ENCODE measurements at places on chromosomes 6 and 20.

DNA sequence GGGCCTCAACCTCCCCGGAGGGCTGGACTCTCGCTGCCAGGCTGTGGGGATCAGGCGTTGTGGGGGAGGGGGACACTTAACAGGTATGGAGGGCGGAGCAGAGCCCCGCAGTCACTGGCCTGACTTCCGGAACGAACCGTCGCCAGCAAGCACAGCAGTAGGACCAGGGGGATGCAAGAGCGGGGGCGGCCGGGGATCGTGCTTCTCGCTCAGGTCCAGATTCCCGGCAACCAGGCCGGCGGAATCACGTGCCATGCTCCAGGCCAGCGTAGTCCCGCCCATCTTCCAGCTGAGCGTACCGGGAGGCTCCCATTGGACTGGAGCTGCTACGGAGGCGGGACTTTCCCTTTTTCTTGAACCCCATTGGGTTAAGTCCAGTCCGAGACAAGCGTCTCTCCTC is 10.0 kb upstream of the POU5F1 start:
- no peak for DNase-seq

DNA sequence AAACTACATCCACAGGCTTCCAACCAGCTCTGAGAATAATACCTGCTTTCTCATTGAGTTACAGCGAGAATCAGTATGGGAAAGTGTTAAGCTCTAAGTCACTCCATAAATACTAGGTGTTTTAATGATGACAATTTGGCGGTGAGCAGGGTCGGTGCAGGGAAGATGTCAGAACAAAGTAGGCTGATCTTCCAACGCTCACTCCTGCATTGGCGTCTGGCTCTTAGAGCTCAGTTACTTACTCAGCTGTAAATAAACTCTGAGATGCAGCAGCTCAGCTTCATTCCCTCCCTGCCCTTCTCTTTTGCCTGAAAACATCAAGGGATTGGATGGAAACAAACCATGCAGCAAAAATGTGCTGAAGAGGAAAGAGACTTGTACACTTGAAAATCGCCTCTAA is 102.5 kb upstream of the SPACA1 start:
- DNase-seq = no peak

DNA sequence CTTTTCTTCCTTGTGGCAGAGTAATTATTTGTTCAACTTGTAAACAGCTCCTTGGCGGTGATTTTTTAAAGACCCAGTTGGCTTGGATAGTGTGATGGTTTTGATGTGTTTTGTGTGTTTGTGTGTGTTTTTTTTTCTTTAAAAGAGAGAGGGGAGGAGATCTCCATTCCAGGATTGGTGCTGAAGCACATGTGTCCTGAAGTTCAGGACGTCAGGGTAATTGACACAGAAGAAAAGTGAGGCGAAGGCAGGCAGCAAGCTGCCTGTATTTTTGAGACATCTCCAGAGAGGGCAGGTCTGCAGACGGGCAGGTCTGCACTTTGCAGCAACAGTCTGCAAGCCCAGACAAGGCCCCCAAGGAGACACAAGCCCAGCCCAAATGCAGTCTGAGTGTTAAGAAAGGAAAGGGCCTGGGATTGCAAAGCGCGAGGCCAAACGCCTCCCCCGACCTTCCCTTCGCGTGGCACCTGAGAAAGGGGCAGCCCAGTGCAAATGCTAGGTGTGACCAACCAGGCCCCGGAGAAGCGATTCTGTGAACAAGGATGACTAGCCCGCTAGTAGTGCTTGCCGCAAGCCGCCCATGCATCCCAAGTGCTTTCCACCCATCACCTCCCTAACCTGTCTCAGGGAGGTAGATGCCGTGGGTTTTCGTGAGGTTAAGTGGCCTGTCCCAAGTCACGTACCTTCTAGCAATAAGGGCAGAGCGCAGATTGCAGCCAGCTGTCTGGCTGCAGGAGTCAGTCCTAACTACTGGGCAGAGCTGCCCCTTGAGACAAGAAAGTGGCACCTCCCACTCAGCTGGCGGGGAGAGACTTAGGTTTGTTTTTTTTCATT is 230.5 kb downstream of the ZMYND8 start:
- no peak for DNase-seq

- no peak for DNase-seq
Measured at GRCh38 chr6:110359556-110359955, 1.4 kb upstream of the METTL24 start.

GRCh38 chr20:38129893-38130609 is 35.0 kb downstream of the TGM2 start:
- DNase-seq = no peak

- DNase-seq = no peak
Measured at GRCh38 chr6:40900791-40901190, 138.2 kb downstream of the UNC5CL start.

DNA sequence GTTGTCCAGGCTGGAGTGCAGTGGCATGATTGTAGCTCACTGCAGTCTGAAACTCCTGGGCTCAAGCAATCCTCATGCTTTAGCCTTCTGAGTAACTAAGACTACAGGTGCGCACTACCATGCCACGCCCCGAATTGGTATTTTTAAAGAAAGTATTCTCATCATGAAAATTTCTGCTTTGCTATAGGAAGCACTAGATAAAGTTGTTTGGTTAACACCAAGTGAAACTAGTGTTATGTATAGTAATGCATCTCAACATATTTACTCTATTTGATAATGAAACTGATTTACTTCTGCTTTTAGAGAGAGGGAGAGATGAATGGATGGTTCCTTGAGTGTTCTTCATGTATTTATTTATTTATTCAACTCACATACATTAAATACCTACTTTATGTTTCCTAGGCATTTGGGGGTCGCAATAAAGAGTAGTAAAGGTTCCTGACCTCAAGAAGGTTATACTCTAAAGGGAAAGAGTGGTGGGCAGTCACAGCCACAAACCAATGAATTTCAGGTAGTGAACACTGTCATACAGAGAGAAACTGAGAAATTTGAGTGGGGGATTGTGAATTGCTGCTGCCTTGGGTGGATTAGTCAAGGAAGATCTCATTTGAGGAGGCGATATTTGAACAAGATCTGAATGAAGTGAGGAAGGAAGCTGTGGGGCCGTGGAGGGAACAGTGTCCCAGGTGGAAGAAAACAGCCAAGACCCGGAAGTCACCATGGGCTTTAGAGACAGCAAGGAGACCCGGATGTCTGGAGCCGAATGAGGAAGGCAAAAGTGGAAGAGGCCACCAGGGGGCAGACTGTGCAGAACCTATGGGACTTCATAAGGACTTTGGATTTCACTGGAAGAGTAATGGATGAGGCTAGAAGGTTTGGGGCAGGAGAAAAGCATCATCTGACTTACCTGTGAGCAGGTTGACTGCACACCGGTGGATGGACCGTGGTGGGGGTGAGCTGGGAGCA is 185.6 kb downstream of the TSHZ2 start:
- no peak for DNase-seq

DNA sequence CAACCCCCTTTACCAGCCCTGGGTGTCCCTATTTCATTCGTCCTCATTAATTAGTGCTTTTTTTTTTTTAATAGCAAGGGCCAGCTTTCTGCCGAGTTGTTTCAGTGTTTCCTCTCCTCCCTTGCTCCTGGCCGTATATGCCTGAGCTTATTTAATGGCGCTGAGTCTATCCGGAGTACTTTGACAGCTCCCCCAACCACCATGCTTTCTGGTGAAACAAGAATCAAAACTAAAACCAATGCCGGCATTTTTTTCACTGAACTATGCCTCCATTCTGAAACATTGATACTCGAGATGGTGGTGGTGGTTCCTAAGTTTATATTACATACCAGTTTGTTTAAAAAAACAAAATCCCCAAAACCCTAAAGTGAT is 1.2 kb downstream of the DCBLD1 start:
- peak; percentile 84 for DNase-seq

DNA sequence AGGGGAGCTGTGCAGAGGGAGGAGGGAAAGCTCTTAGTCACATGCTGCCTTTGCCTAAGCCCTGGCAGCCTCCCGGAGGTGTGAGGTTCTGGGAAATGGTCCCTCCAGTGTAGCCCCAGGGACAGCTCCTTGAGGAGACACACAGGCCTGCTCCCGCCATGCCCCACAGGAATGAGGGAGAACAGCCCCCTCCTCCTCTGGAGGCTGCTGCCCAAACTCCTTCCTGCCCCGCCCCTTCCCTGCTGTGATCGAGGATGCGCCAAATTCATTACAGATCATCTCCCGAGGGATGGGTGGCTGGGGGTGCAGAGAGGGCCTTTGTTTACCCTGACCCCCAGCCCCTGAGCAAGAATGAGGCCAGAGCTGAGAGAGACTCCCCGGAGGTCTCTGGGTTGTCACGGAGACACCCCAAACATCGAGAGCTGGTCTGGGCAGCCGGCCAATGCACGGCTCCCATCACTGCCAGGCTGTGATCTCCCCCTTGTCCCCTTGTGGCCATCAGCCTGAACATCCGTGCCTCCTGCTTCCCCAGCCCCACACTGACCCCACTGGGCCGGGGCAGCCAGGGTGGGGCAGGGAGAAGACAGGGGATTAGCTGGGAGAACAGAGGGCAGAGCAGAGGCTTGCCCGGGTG is 8.4 kb downstream of the CYP21A2 start:
- no peak for DNase-seq

GRCh38 chr6:82603871-82604270 is 240.3 kb downstream of the TPBG start:
- no peak for DNase-seq

GRCh38 chr20:36238760-36239159 is 2.5 kb downstream of the AAR2 start:
- DNase-seq = no peak

- no peak for DNase-seq
Measured at GRCh38 chr20:58963060-58963584, 17.9 kb upstream of the NELFCD start.

DNA sequence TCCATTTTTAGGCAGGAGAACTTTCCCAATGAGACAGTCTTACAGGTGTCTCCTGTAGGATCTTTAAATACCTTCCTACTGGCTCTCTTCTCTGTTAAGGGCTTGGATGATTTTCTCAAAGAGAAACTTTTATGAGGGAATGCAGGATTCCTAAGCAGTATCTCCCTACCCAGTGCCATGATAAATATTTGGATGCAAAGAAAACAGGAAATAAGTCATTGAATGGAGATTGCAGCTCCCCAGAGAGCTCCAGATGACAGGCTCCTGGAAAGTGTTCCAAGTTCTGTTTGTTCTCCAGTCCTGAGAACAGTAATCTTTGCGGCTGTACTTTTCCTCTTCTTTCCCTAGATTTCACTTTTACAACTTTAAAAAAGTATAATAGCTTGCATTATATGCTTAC is 2.4 kb upstream of the SCGN start:
- no peak for DNase-seq

DNA sequence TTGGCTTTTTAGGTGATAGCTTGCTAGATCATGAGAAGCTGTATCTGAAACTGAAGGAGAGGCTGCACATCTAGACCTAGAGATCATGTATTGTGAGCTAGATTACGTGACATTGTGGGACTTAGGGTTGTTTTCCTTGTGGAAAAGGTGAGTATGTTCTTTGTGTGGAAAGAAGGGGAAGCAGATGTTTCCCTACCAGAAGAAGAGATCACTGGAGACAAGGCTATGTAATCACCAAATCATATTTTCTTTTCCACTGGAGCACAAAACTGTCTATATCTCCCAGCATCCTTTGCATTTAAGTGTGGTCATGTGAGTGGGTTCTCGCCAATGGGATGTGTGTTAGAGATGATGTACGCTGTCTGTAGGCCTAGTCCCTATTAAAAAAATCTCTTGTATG is 7.0 kb upstream of the EPB41L2 start:
- no peak for DNase-seq

All from NCI-H2029 treated with DMSO at 0.1 percent for 48 hours (cell line).